ENCODE measurements at places on chromosomes 4 and X.

GRCh38 chr4:16914208-16914607 is 15.8 kb upstream of the LDB2 start:
- no peak for DNase-seq

DNA sequence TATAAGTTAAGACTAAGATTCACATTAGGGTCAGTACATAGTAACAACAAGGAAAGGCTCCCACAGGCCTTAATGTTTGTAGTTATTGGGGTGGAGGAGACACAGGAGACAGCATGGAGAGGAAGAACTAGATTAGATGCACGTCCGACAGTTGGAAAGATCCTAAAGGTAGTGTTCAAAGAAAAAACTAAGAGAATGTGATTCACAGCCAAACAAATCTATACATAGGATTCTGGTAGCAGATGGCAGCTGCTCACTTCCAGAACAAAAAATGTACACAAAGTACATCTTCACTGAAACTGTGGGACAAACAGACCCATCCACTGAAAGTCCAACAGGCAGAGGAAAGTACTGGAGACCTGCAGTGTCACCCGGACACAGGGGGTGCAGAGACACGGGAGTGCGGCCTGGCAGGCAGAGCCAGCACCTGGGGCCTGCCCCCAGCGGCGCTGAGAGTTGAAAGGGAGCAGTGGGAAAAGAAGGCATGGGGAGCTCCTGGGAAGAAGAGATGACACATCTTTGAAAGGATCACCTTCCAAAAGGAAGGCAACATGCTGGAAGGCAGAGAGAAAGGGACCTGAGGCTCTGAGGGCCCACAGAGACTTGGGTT is 40.0 kb downstream of the NELFA start:
- no peak for DNase-seq

DNA sequence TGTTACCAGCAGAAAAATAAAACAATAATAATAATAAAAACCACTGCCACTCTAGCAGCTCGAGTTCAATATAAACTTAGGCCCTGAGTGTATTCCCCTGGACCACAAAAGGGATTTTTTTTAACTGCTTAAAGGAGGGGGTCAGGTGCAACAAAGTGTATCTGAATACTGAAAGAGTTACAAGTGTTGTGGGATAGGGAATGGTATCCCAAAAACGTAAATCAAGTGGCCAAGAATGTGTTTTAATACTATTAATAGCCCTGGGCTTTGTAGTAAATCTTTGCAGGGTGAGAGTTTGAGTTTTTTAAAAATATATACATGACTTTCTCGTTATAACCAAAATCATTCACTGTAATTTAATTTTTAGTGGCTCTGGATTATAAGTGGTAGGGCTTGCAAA is 860.1 kb upstream of the INTU start:
- no peak for DNase-seq

- DNase-seq: no peak
Measured at GRCh38 chr4:88865466-88865865, 167.8 kb upstream of the NAP1L5 start.

DNA sequence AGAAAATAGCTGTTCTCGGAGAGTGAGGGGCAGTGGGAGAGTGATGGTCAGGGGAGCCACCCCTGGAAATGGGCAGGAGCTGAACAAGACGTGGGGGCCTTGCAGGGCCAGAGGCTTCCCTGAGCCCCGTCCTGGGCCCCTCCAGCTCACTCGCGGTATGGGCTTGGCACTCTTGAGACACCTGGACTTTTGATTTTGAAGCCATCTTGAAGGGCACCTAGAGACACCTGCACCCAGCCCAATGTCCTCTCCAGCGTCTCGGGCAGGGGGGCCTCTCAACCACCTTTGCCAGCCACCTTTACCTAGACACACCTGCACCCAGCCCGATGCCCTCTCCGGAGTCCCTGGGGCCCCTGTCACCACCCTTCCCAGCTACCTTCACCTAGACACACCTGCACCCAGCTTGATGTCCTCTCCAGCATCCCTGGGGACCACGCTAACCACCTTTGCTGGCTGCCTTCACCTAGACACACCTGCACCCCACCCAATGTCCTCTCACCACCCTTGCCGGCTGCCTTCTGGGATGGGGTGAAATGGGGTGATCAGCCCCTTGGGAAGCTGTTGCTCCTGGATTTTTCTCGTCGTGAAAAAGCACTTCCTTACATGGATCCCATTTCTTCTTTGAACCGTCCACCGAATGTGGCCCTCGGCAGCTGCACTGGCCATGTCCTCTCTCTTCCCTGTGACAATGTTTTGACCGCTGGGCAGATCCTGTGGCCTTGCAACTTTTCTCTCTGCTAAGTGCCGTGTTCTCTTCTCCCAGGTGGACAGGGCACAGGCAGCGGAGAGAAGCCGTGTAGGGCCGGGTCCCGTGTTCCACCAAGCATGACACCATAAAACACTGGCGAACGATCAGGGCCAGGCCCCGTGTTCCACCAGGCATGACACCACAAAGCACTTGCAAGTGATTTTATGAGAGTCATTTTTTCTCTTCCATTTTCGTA is 47.5 kb downstream of the CPZ start:
- DNase-seq: no peak

DNA sequence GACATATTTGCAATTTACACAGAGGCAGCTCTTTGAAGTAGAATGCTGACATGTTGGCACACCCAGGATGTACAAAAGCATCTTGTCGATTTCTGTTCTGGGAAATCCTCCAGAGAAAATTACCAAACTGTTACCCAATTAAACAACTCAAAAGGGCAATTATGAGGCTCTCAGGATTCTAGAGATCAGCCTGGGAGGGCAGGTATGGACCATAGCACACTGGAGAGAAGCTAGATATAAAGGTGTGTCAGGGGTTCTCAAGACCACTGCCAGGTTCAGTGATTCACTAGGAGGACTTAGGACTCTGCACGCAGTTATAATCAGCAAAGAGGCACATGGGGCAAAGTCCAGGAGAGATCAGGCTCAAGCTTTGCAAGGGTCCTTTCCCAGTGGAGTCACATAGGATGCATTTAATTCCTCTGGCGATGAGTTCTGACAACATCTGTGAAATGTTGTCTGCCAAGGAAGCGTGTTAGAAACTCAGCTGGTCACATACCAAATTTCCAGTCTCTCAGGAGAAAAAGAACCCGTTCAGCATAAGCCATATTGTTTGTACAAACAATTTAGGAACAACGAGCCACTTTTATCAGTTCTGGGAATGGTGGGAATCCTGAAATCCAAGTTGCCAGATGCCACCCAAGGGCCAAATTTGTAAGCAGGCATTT is 100.8 kb downstream of the SYTL5 start:
- no peak for DNase-seq

- no peak for DNase-seq
Measured at GRCh38 chrX:13360146-13360545, 40.3 kb upstream of the ATXN3L start.

DNA sequence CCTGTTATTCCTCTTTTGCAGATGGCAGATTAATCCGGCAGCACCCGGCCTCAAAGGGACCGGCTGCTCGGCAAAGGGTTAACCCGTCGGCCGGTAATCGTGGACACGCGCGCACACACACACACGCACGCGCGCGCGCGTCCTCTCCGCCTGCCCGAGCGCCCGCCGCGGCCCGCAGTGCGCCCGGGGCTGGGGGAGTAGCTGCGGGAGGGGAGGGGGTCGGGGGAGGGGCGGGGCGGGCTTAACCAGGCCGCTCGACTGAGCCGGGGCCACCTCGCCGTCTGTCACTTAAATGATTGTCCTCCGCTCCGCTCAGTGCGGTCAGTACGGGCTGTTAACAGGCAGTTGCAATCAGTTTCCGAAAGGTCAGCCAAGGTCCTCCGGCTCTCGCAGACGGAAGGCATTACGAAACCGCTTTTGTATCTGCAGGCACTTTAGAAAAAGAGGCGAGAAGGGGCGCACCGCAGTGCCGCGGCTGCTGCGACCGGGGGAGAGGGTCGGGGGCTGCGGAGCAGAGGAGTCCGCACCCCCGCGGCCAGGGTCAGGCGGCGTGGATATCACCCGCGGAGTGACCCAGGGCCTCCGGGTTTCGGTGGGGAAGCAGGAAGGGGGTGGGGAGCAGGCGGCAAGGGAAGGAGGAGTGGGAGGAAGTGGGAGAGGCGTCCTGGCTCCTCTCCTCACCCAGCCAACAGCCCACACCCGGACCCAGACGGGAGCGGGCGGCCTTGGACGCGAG is 57.3 kb upstream of the BCOR start:
- no peak for DNase-seq

GRCh38 chrX:147848543-147849443 is 62.9 kb upstream of the FMR1 start:
- DNase-seq: no peak

- DNase-seq: no peak
Measured at GRCh38 chrX:63993936-63994335, 208.9 kb upstream of the ARHGEF9 start.

- DNase-seq: no peak
Measured at GRCh38 chrX:46653482-46653881, 79.9 kb downstream of the CHST7 start.

DNA sequence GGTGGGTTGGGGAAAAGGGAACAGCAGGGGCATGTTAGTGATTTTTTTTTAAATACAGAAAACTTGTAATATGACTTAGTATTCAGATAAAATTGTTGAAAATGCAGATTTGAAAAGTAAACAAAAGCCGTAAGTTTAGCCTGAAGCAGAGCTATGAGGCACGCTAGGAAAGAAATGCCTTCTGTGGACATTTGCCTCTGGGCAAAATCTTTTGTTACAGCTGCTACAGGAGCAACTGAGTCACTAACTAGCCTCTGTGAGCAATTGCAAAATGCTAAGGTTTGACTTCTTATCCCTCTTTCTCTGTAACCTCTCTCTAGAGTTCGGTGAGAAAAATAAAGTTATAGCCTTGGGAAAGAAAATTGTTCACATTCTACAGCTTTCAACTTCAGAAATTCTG is 350.0 kb downstream of the SLC7A11 start:
- DNase-seq: no peak

DNA sequence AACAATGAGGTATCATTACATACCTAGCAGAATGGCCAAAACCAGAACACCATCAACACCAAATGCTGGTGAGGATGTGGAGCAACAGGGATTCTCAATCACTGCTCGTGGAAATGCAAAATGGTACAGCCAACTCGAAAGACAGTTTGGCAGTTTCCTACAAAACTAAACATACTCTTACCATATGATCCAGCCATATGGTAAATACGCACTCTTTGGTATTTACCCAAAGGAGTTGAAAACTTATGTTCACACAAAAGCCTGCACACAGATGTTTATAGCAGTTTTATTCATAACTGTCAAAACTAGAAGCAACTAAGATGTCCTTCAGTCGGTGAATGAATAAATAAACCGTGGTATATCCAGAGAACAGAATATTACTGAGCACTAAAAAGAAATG is 7.8 kb downstream of the CASP3 start:
- DNase-seq: no peak

Data from CD4-positive, alpha-beta T cell treated with Interferon alpha-2 for 1 hour (primary cell).